ENCODE measurements at places on chromosomes 11 and 22. TPM values are rescaled to one million over a fixed set of nuclear protein-coding genes. Genes with fewer than 3 reads are reported as not detected.

GRCh38 chr11:116879800-116880625 is 42.6 kb upstream of the APOA1 start:
- peak; percentile 72 for ATAC-seq

DNA sequence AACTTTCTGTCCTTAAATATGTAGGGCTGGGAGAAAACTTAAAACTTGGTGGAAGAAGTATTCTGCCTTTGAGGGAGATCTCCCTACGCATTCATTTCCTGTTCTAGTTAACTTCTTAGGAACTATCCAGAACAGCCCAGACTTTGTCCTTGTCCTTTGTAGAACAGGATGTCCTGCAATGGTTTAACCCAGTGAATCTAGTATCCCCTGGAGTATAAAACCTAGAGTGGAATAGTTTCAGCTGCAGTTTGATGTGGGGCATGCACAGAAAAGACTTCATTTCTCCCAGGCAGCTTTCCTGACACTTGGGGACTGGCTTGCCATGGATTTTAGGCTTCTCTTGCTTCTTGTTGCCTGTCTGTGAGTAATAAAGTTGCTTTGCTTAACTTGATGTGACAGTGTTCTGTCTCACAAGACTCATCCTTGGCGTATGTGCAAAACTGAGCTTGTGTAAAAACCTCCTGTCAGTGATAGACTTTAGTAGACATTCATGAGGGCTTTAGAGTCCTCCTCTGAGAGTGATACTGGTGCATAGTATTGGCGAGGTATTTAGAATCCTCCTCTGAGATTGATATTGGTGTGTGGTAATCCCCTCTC is 28.2 kb downstream of the ARHGAP42 start:
- no peak for ATAC-seq

DNA sequence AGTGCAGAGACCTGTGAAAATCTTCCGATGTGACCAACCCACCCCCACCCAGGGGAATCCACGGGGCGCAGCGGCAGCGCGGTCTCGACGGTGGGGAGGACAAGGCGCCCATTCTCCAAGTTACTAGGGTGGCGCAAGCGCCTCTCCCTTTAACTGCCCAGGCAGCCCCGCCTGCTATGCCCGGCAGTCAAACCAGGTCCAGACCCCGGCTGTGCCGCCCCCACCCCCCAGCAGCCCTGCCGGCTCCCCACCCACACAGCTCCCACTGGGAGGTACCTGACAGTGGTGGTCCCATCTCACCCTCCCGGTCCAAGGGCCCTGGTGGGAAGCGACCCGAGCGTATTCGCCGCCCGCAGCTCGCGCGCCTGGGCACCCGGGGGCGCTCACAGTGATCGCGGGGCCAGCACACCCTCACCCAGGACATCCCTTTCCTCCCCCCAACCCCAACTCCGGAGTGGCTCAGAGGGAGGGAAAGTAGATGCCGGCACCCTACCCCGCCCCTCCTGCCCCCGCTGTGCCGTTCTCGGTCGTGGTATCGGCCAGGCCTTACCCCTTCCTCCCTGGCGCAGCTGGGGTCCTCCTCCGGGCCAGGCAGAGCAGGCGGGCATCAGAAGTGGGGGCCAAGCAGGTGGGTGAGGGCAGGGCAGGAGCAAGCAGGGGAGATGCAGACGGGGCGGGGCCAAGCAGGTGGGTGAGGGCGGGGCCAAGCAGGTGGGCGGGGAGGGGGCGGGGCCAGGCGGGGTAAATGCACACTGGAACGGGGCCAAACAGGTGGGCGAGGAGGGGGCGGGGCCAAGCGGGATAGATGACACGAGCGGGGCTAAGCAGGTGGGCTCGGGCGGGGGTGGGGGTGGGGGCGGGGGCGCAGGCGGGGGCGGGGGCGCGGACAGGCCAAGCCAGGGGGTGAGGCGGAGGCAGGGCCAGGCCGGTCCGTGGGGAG is at the start of gene TRPM5:
Gene TRPM5 (minus strand): TSS at position 634 of the 940 bp plus-strand sequence. CDS start 21,478 bp downstream, outside the sequence.
- ATAC-seq: no peak

GRCh38 chr11:109247071-109247470 is 174.9 kb upstream of the C11orf87 start:
- ATAC-seq: no peak

Gene KREMEN1
- 9.2 TPM for total RNA-seq

DNA sequence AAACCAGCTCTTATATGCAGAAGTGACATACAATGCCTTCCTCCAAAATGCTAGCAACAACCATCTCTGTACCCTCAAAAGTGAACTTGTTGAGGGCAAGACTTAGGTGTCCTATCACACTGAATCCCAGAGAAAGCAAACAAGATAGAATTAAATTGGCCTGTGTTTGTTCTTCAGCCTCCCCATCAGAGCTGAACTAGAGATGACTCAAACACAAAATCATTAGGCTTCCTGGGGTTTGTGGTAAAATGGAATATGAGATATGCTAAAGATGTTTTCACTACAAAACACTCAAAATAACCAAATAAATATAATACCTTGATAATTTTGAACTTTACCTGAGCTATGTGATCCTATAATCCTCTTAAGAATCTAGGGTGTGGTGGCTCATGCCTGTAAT is 31.6 kb downstream of the ZNF214 start:
- no peak for ATAC-seq

Gene TMPRSS6
- total RNA-seq: not detected

GRCh38 chr11:83004746-83005556 is 66.7 kb downstream of the RAB30 start:
- ATAC-seq: no peak

DNA sequence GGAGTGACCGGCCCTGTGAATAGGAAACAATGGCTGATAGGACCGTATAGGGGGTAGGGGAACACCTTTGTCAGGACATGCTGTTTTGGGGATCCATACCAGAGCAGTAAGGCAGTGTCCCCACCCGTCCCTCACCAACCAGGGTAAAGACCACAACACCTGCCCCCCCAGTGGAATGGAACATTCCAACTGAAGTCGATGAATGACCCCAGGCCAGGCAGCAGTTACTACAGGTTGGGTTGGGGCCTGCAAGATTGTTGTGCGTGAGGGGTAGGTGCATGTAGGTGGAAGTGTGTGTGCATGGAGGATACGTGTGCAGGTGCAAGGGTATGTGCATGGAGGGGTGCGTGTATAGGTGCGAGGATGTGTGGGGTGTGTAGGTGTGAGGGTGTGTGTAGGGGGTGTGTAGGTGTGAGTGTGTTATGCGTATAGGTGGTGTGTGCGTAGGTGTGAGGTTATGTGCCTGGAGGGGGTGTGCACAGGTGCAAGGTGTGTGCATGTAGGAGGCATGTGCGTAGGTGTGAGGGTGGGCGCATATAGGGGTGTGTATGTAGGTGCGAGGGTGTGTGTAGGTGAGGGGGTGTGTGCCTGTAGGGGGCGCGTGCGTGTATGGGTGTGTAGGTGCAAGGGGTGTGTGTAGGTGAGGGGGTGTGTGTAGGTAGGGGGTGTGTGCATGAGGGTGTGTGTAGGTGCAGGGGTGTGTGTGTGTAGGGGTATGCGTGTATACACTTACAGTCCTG is 32.9 kb downstream of the PISD start:
- ATAC-seq: no peak

GRCh38 chr22:33897448-33897835 is 22.8 kb downstream of the LARGE1 start:
- no peak for ATAC-seq

Gene C22orf23
- total RNA-seq: not detected

Gene HBB
- total RNA-seq: 132 TPM

- ATAC-seq: no peak
These were observed 952.4 kb upstream of the TENM4 start for GRCh38 chr11:80393210-80393609.

Gene RTN4R
- total RNA-seq: 2.4 TPM
